ENCODE measurements at places on chromosomes 4 and X. TPM values are rescaled to one million over a fixed set of nuclear protein-coding genes. Genes with fewer than 3 reads are reported as not detected.
A peak's percentile ranks its signal among the peaks of the same experiment; 100 is the strongest.

DNA sequence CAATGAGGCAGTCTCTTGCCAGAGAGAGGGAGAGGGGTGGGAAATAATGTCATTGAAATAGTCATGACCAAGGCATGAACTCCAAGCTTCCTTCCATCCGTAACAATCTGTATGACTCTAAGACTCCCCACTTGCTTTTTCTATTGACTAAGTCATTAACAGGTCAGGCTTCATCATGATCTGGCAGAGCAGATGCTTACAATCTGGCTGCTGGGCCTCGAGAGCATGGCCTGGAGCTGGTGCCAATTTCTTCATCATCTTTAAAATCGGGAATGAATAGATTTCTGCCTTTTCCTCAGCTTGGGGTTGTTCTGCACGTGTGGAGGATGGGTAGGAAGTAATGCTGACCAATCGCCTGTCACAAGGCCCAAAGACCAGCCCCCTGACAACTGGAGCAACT is 280.6 kb upstream of the CLNK start:
- DNase-seq: no peak

GRCh38 chrX:41314881-41315280 is 19.1 kb upstream of the DDX3X start:
- DNase-seq: no peak

DNA sequence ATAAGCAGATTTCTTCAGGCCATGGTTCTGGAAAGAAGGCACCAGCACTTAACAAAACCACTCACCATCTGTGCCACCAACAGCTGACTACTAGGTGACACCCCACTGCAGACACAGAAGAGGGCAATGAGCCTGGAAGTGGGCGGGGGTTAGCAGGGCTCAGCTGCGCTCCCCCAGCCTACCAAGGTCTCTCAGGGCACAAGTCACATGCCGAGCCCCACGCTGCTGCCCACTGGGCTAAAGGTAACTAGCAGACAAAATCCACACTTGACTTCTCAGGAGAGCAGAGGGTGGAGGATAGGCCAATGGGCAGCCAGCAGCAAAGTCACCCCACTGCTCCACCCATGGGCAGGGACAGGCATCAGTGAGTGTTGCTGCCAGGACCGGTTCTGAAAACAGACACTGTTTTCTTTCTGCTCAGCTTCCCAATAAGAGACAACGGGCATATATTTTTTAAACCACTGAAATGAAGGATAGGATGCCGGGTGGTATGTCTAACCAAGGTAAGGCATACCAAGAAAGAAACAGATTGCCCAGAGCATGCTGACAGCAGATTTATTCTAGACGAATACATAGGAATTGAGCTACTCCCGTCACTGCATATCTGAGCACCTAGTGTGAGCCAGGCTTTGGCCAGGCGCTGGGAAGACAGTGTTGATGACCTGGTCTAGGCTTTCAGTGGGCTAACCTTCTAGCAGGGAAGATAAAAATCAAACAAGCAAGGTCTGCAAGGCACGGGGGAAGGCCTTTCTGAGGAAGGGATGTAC is 20.1 kb downstream of the ACSL1 start:
- peak; percentile 48 for DNase-seq

GRPR gene
- not detected for total RNA-seq

PCDH18 gene
- under 0.01 TPM for total RNA-seq
